Stomach (tissue), 19 donors: ENCODE measurements at places on chromosomes 11 and 22.

DNA sequence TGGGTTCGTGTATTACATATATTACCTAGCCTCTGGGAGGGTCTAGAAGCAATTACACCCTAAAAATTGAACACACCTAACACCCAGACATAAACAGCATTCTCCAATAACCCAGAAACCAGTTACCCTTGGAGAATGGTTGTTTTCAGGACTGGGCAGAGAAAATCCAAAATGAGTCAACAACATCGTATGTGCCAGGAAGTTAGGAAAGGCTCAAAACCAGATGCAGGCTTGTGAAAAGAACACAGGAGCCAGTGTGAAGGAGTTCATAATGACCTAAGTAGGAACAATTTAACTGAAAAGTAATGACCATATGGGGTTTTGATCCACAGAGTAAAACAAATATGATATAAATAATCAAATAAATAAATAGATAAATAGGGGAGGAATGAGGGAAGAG lies 5.1 kb upstream of the CLPB start:
- no peak for DNase-seq

DNA sequence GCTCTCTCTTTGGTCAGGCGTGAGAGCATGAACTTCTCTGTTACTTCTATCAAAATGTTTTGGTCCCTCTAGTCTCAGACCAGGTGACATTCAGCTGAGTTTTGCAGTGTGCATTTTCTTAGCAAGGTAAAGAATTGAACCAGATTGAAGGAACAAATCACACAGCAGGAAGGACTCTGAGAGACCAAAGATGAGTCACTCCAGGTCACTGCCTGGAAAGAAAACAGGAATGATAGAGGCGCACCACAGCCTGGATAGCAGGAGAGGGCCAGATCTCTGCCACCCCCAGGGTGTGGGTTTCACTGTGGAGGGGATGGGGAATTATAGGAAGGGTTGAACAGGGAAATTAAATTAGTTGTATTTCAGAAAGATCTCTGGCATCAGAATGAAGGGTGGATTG lies 788.3 kb downstream of the NTM start:
- no peak for DNase-seq

DNA sequence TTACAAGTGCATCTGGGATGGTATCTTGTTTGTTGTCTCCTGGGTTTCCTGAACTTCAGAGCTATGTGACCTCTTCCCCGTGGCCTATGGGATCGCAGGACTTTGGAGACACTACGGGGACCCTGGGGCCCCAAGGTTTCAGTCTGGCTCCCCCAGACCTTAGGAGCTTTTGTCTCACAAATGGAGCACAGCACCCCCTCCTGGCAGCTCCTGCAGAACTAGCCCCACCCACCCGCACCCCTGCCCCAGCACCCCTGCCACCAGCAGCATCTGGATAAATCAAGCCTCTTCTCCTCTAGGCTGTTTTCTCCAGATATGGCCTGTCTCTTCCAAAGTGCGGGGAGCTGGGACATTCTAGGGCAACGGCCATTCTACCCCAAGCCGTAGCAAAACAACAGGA lies 10.4 kb downstream of the RCOR2 start:
- DNase-seq: peak; percentile 63

- peak; percentile 56 for DNase-seq
Measured at GRCh38 chr11:76234416-76235232, 28.3 kb upstream of the WNT11 start.

- no peak for DNase-seq
Measured at GRCh38 chr11:110973401-110973980, 261.3 kb upstream of the ARHGAP20 start.

DNA sequence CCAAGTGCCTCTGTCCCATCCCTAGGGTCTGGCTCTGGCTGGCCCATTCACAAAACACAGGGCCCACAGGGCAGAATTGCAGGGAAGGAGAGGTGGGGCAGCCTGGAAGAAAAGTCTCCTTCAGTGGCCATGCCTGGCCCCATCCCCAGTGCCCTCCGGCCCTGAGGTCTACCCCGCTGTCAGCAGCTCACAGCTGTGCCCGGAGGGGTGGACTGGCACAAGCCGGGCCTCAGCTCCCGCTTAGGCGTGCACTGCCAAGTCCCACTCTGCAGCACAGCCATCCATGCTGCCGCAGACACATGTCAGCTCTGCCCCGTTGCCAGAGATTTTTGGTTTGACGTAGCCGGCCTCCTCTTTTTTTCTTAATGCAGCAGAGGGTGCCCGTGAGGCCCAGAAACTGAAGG lies 3.9 kb upstream of the SCN2B start:
- peak; percentile 89 for DNase-seq

DNA sequence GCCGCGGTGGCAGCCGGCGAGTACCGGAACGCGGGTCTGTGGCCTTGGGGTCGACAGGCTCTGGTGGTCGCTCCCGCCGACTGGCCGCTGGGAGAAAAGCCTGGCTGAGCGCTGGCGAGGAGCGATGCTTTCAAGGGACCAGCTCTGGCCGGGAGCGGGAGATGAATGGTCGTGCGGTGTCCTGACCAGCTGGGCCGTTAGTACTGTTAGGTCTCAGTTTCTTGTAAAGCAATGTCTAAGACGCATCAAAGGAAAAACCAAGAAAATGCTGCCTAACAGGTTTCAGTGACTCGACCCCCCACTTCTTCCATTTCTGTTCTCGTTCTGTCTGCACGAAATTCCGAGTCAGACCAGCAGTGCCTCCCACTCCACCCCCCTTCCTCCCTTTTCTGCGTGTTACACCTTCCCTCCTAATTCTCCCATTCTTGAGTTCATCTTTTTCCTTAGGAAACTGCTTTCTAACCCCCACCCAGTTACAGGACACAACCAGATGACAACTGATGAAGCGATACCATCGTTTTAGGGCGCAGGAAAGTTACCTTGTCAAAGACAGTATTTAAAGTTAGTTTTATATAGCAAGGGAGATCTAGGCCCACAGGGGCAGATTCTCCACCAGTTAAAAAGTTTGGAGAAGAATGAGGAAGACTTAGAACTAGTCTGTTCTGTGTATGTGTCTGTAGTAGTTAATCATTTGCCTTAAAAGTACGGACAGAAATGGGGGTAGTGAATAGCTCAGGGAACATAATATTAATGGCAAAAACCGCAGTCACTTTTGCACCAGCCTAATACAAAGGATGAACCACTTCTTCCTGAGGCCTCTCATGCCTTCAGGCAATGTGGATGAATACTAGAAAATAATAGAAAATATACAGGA lies 1.0 kb downstream of the CUL5 start:
- peak; percentile 58 for DNase-seq

DNA sequence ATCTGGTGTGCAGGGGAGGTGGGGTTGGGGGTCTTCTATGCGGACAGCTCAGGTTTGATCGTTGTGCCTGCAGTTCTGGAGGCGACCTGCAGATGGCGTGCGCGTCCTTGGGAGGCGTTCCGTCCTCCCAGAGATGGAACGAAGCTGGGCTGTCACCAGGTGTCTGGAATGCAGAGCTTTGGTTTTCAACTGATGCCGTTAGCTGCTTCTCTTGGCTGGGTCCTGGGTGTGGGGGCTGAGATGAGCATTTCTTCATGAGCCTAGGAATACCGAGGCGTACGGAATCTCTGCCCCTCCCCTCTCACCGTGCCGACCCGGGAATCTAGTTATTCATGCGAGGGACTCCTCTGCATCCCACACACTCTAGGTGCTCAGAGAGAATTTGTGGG lies 98.6 kb downstream of the CEP164 start:
- DNase-seq: peak; percentile 60

GRCh38 chr11:27611947-27612455 lies 88.3 kb downstream of the BDNF start:
- no peak for DNase-seq

- DNase-seq: no peak
Measured at GRCh38 chr11:61069427-61069826, 32.9 kb upstream of the CD5 start.

GRCh38 chr22:27651486-27651885 lies 150.1 kb downstream of the MN1 start:
- no peak for DNase-seq

DNA sequence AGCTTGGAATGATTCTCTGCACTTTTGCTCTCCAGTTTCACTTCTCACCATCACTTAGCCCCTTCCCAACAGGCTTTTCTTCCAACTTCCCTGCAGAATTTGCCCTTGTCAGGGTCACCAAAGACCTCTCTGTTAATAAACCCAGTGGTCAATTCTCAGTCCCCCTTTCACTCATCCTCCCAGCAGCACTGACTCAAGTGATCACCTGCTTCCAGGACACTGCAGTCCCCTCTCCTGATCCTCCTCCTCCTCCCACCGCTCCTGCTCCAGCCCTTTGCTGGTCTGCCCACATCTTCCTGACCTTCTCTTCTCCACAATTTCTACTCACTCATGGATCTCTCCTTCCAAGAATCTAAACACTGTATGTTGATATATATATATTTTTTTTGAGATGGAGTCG lies 57.9 kb downstream of the SHISAL1 start:
- peak; percentile 1 for DNase-seq

DNA sequence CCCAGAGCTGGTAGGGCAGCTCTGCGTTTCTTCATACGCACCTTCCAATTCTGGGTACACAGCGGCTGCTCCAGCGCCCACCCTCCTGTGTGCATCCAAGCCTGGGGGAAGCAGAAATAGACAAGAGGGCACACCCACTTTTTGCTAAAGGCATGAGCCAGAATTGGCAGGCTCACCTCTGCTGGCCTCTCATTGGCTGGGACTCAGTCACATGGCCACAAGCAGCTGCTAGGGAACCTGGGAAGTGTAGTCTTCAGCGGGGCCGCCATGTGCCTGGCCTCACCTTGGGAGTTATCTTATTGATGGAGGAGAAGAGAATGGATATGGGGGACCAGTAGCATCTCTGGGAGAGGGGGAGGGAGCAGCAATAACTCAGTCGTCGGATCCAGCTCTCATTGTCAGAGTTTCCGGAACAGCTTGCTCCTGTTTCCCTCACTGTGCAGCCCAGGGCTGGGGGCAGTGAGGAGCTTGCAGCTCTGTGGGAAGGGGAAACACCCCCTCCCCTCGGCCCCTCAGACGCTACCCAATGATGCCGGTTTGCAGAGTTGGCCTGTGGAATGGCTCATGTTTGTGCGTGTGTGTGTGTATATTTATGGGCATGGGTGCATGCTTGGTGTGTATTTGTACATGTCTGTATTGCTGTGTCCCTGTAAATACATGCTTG lies 11.8 kb upstream of the MIEF1 start:
- peak; percentile 90 for DNase-seq

- DNase-seq: peak; percentile 91
Measured at GRCh38 chr22:35376728-35377472, 4.0 kb upstream of the HMOX1 start.

DNA sequence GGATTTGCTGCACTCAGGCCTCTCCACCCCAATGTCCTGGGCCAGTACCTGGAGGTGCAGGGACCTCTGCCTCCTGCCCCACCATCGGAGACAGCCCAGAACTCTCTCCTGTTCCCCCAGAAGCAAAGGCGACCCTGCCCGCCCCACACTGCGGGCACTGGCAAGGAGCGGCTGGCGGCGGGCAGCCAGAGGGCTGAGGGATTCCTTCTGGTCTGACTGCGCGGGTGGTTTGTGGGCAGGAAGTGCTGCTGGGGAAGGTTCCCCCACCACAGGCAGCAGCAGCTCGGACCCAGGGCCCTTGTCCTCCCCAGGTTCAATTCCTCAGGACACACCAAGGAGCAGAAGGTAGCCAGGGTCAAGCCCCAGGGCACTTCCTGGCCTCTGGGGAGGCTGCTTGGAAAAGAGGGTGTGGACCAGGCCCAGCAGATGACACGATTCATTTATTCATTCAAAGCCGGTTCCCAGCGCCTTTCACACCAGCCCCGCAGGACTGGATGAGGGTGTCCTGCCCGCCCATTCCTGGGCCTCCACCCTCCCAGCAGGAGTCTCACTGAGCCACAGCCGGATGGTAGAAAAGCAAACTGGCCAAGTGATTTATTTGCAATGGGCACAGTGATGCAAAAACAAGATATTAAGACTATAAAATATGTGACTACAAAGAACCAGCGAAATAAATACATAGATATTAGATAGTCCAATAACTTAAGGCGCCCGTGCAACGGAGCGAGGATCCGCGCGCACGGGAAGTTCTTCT lies 1.2 kb downstream of the PHLDA2 start:
- peak; percentile 60 for DNase-seq

DNA sequence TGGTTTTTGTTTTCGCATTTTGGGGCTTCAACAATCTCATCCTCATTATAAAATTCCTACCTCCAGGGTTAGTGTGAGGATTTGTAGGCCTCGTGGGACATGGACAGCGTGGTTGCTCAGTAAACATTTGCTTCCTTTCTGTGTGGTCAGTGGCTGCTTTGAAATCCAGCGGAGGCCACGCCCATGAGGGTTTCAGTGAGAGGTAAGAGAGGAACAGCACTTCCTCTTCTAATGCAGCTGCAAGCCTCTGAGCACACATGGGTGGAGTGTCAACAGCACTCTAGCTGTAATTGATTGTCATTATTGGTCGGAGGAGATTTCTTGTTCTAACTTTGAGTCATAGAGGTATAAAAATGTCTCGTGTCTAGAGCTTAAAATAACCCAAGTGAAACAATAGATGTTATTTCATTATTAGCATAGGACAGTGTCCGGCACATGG lies 6.0 kb upstream of the ARHGAP42 start:
- DNase-seq: peak; percentile 78

DNA sequence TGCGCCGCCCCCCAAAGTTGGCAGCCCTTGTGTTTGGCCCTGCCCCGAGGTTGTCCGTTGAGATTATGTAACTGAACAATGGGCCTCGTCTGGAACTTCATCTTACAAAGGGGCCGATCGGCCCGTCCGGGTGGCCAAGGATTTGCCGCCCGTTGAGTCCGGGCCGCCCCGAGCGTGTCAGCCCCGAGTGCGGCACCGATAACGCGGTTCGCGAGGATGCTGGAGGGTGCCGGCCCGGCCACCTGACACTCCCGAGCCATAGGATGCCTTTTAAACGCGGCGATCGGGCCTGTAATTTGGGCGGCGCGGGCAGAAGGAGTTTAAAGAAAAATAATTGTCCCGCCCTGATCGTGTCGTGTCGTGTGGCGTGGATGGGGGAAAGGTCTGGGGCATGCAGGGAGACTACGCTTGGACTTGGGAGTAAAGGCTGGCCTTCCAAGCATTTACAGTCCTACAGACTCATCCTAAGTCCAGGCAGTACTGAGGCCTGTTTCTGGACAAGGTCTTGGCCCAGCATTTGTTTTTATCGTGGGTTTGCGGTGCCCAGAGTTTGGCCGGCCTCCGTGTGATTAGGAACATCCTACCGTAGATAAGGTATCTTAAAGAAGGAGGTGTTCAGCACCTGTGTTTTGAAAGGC lies 1.3 kb downstream of the WEE1 start:
- DNase-seq: peak; percentile 34

DNA sequence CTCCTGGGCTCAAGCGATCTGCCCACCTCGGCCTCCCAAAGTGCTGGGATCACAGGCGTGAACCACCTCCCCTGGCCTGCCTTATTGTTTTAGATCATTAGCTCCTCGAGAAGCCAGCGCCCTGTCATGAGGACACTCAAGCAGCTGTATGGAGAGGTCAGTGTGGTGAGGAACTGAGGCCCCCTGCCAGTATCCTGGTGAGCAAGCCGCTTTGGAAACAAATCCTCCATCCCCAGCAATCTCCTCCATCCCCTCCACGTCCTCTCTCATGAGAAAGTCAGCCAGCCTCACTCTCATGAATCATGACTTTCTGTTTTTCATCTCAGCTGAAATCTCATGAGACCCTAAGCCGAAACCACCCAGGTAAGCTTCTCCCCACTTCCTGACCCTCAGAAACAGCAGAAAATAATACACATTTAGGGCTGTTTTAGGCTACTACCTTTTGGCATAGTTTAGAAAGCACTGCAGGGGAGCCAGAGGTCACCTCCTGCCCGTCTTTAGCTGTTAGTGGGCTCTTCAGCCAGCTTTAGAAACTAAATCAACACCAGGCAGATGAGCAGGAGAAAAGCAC lies 56.0 kb downstream of the CTTN start:
- no peak for DNase-seq
